ENCODE measurements at places on chromosomes 16 and 17. TPM values are rescaled to one million over a fixed set of nuclear protein-coding genes. Genes with fewer than 3 reads are reported as not detected.
A peak's percentile ranks its signal among the peaks of the same experiment; 100 is the strongest.

DNA sequence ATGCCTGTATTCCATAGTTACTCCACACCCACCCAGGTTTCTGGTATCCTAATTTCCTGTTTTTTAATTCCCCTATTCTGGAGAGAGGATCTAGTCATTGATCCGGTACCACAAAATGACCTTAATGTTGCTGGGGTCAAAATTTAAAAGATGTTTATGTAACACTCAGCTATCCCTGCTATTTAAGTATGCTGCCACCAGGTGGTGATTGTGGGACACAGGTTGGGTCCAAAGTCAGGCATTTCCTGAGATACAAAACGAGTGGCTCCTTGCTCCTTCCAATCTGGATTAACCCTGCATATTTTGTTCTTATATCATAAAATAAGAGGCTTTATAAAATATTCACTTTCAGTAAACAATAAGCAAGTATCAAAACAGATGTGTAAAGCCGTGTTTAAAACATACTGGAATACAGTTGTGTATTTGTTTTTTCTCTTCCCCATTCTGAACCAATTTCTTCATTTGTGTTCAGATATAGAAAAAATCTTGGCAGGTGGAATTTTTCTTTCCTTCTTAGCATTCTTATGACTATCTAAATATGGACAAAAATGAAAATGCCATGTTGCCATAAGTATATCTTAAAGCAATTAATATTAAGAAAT, 16.3 kb downstream of the HS3ST4 start:
- H3K36me3 ChIP-seq = no peaks in the 10 kb centered on the region
- no peak for DNase-seq
- no peaks in the 10 kb centered on the region for H3K27me3 ChIP-seq
- H3K27ac ChIP-seq = no peak overlapping the region

DNA sequence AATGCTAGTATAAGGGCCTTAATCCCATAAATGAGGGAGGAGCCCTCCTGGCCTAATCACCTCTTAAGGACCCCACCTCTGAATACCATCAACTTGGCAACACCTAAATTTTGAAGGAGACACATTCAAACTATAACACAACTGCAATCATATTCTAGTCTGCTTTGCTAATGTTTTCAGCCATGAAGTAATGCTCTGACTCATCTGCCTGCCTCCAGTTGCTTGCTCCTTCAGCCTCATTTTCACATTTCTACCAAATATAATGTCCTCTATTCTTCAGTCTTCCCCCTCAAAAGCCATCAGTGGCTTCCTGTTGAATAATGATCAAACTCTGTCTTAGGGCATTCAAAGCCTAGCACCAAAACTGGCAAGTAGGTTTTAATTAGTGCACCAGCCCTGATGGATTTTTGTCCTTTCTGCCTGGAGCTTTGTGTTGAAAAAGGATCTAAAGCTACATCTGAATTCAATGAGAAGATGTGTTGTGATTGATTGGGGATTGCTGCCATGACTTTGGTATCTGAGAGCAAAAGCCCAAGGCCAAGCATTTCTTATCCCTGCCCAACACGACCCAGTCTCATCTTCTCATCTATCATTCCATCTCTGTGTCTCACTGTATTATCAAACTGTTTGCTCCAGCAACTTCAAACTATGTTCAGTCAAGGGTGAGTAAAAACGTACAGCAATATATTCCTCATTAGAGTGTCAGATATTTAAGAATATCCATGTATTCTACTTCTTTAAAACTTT, 140.8 kb upstream of the ELAC2 start:
- H3K4me3 ChIP-seq = no peak overlapping the region
- no peak for DNase-seq
- no peaks in the 10 kb centered on the region for H3K36me3 ChIP-seq
- no peaks in the 10 kb centered on the region for H3K4me1 ChIP-seq

DNA sequence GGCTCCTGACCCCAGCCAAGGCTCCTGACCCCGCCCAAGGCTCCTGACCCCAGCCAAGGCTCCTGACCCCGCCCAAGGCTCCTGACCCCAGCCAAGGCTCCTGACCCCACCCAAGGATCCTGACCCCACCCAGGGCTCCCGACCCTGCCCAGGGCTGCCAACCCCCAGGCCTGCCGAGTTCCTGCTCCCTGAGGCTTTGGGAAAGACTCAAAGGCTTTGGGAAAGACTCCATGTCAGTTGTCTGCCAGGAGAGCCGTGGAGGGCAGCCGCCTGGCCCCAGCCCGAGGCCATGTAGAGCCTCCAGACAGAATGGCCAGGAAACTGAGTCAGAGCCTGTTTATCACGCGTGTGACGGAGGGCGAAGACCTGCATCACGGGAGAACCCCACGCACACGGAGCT, 21.1 kb downstream of the CBFA2T3 start:
- DNase-seq = no peak
- H3K4me3 ChIP-seq = no peak overlapping the region
- H3K27me3 ChIP-seq = no peaks in the 10 kb centered on the region
- H3K36me3 ChIP-seq = no peaks in the 10 kb centered on the region

DNA sequence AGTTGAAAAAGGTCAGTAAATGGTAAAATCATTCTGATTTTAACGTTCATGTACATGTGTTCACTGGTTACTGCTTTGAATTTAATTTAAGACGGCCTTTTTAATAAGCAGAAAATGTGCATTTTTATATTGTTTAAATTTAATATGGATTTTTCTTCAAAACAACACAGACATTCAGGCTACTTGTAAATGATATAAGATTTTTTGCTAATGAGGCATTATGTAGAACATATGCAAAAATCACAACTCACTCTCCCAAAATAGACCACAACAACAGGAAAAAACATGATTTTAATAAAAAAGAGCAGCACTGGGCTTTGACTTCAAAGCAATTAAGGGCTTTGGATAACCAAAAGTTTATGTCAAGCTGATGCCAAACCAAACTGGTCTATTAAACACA, 22.3 kb downstream of the RPGRIP1L start:
- no peak overlapping the region for H3K27ac ChIP-seq
- H3K4me3 ChIP-seq = no peak overlapping the region
- no peak for DNase-seq
- no peaks in the 10 kb centered on the region for H3K36me3 ChIP-seq

DNA sequence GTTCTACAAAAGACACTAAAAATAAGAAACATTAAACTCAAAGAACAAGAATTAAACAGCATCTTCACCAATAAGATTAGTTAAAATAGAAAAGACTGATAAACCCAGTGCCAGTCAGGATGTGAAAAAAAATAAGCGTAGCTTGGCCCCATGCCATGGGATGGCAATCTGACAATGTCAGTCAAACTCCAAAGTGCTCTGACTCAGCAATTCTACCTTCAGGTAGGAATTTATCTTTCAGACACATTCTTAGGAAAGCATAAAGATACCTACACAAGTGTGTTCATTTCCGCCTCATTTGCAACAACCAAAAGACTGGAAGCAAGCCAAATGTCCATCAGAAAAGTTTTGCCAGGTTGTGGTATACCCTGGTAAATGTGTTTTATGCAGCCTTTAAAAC, 9.1 kb upstream of the MPO start:
- peaks cover 32% of the 10 kb centered on the region for H3K27me3 ChIP-seq
- no peak overlapping the region for H3K4me3 ChIP-seq
- no peak overlapping the region for H3K27ac ChIP-seq
- DNase-seq = no peak
- H3K4me1 ChIP-seq = no peaks in the 10 kb centered on the region

Gene TLCD1
- total RNA-seq = 1.2 TPM

- peaks cover 41% of the 10 kb centered on the region for H3K36me3 ChIP-seq
- H3K27ac ChIP-seq = no peak overlapping the region
- H3K4me3 ChIP-seq = no peak overlapping the region
- no peak for DNase-seq
- H3K27me3 ChIP-seq = no peaks in the 10 kb centered on the region
Observed at GRCh38 chr16:89293276-89294143, 76.0 kb downstream of the ZNF778 start.

DNA sequence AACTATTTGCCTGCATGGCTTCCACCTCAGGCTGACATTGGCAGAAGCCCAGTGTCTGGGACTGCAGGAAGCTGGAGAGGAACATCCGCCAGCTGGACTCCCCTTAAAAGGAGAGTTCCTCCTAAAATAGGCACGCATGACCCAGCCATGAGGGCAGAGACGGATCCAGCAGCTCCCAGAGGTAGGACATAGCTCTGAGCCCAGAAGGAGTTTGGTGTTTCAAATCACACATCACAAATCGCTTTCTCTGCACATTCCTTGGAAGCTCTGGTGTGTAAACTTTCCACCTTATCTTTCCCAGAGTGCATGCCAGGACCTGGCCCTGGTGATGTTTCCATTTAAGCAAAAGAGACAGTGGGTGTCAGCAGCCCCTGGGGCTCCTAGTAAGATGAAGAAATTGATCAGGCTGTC, 231.1 kb upstream of the CDH5 start:
- no peaks in the 10 kb centered on the region for H3K36me3 ChIP-seq
- H3K4me3 ChIP-seq = no peak overlapping the region
- no peak overlapping the region for H3K27ac ChIP-seq
- DNase-seq = no peak
- H3K27me3 ChIP-seq = no peaks in the 10 kb centered on the region
- H3K4me1 ChIP-seq = no peaks in the 10 kb centered on the region

GRCh38 chr17:31469959-31470358, 78.5 kb downstream of the RAB11FIP4 start:
- H3K4me3 ChIP-seq = no peak overlapping the region
- DNase-seq = no peak
- H3K36me3 ChIP-seq = no peaks in the 10 kb centered on the region
- no peaks in the 10 kb centered on the region for H3K27me3 ChIP-seq
- H3K27ac ChIP-seq = peak overlapping the region; percentile 35

Gene ITGAE
- total RNA-seq = 28.2 TPM

Measured in T-cell (primary cell).